A549 treated with Mapracorat at 1 μM for 4 hours (cell line): ENCODE measurements at places on chromosomes 3 and 15. TPM values are rescaled to one million over a fixed set of nuclear protein-coding genes. Genes with fewer than 3 reads are reported as not detected.

Gene SLC22A13
- not detected in 5 replicates for total RNA-seq

Gene CADM2
- total RNA-seq: 0.11 to 0.57 TPM (median 0.28 TPM) in 5 replicates

Gene ELL3
- 0.97 to 2.2 TPM (median 1.4 TPM) in 5 replicates for total RNA-seq

Gene PP2D1
- not detected in 5 replicates for total RNA-seq

Gene NSUN3
- 5.1 to 7.7 TPM (median 6.0 TPM) in 5 replicates for total RNA-seq

Gene C3orf52
- total RNA-seq: 11.1 to 14.1 TPM (median 12.4 TPM) in 5 replicates

Gene CISH
- 0.32 to 0.79 TPM (median 0.57 TPM) in 5 replicates for total RNA-seq

Gene ACP3
- 0.07 to 0.08 TPM in 2 of 5 replicates, not detected in the others for total RNA-seq

Gene SEMA3F
- total RNA-seq: 11.5 to 17.8 TPM (median 16.4 TPM) in 5 replicates

Gene MYO1E
- 178 to 320 TPM (median 311 TPM) in 5 replicates for total RNA-seq

Gene SPG11
- total RNA-seq: 7.9 to 10.2 TPM (median 8.8 TPM) in 5 replicates

Gene AMIGO3
- 0.17 to 1.5 TPM (median 0.82 TPM) in 5 replicates for total RNA-seq

Gene MKRN3
- 1.4 to 2.6 TPM (median 2.0 TPM) in 5 replicates for total RNA-seq

Gene CLDN18
- total RNA-seq: not detected in 5 replicates

Gene SHC4
- 0.74 to 1.4 TPM (median 1.1 TPM) in 5 replicates for total RNA-seq

Gene TRIM71
- not detected in 5 replicates for total RNA-seq

Gene ROBO2
- total RNA-seq: not detected in 5 replicates

Gene COL6A5
- total RNA-seq: 0.05 TPM in 1 of 5 replicates, not detected in the others

Gene GOLGA8R
- total RNA-seq: 0.17 to 0.26 TPM (median 0.22 TPM) in 4 of 5 replicates, not detected in the other

Gene GRIP2
- 0.63 to 2.0 TPM (median 1.2 TPM) in 5 replicates for total RNA-seq

Gene GOLGA6B
- 0.10 TPM in 1 of 5 replicates, not detected in the others for total RNA-seq

Gene ZKSCAN7
- not detected in 5 replicates for total RNA-seq

Gene TM6SF1
- not detected in 5 replicates for total RNA-seq

Gene PRSS50
- total RNA-seq: not detected in 5 replicates
